AG09309 (cell line): ENCODE measurements at places on chromosomes 16 and 17.

GRCh38 chr16:29927070-29927905 is 1.3 kb upstream of the KCTD13 start:
- no peak for DNase-seq

DNA sequence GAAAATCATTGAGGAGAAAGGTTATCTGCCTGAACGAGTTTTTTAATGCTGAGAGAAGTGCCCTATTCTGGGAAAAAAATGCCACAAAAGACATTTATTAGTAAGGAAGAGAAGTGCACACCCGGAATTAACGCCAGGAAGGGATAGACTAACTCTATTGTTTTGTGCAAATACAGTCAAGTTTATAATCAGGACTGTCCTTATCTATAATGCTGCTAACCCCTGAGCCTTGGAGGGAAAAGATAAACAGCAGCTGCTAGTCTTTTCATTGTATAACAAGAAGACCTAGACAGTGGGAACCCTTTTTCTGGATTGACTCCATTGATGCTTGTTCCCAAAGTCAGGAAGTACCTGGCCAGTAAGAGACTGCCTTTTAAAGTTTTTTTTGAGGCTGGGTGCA is 26.5 kb downstream of the BCAS3 start:
- DNase-seq, result no peak

DNA sequence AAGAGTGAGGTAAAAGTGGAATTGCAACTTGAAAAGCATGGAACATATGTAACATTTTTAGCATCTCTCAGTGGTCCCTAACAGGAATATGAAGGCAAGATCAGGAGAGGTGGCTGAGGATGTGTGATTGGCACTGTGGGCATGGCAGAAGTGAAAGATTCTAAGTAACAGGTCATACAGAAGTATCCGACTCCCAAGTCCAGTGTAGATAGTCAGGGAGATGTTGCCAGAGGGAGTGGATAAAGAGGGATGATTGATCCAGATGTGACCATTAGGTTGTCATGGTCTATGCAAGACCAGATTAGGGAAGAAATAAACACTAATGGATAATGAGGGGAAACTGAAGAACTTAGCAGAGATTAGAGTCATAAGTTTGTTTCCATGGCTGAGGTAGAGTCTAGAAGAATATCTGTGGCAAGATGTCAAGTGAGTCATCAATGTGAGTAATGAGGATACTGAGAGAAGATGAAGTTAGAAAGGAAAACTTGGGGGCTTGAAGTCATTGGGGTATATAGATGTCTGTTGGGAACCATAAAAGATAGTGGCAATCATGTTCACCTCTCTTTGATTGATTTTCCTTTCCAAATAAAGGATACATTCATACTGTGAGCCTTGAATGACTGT is 23.9 kb upstream of the CAPNS2 start:
- DNase-seq, result no peak

DNA sequence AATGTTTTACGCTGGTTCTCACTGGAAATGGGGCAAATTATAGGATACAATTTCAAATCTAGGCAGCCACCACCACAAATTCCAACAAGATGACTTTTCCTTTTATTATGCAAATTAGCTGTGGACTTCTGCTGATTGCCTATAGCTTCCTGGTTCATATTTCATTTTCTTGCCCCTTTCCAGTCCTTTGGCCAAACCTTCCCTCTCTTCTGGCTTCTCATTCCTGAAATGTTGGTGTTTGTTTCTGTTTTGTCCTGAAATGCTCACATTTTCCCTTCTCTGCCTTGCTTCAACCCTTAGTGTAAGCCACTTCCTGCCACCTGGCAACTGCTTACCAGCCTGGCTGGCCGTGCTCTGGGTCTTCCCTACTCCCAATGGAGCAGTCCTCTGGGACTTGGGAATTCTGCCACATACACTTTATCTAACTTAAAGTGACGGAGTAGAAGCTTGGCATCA is 14.0 kb downstream of the PRSS54 start:
- DNase-seq, result no peak

DNA sequence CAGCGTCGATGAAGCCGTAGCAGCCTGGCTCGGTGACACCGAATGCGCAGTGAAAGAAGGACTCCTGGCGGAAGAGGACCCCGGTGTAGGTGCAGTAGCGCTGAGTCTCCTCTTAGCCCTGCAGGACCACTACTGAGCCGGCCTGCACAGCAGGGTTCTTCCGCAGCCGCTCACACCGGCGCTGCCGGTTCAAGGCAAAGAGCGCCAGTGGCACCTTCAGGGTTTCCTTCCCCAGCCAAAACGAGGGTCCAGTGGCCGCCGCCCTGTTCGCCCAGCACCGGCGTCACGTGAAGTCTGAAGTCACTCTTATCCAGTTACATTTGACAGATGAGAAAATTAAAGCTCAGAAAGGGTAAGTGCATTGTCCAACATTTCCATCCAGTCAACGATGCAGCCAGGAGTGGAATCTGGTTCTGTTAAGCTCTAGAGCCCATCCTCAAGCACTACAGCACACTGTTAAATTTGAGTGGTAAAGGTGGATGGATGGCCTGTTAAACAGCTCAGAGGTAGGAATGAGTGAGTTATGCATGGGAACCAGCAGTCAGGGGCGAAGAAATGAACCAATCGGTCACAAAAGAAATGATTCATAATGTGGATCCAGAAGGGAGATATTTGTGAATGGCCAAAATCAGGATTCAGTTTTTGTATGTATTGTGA is 50.2 kb upstream of the SMIM36 start:
- no peak for DNase-seq

GRCh38 chr17:79154446-79154845 is 79.8 kb downstream of the ENGASE start:
- DNase-seq, result no peak

DNA sequence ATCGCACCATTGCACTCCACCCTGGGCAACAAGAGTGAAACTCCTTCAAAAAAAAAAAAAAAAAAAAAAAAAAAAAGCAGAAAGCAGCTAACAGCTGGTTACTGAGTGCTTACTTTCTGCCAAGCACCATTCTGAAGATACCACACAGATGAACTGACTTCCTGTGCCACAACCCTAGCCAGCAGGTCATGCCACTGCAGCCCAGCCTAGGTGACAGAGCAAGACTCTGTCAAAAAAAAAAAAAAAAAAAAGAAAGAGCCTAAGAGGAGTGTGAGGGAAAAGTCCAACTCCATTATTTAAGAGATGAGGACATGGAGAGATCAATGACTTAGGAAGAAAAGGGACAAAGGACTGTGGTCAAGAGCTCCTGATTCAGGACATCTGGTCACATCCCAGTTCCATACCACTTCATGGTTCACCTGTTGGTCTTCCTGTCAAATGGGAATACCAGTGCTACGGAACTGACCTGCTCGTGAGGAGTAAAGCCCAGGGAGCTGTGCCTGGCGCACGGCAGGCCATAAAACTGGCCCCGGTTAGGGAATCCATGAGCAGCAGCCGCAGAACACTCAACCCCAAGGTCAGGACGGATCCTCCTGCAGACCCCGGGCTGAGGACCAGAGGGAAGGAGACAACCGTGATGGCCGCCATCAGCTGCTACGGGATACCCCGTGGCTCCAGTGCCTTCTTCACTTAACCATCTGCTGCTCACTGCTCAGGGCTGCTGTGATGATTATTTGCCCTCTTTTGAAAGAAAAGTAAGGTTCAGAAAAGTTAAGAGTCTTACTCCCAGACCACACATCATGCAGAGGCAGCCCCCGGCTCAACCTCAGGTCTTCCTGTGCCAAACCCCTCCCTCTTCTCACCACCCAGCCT is 950 bp downstream of the KLHDC4 start:
- no peak for DNase-seq

GRCh38 chr17:9645851-9646545 is 681 bp downstream of the USP43 start:
- DNase-seq, result no peak

DNA sequence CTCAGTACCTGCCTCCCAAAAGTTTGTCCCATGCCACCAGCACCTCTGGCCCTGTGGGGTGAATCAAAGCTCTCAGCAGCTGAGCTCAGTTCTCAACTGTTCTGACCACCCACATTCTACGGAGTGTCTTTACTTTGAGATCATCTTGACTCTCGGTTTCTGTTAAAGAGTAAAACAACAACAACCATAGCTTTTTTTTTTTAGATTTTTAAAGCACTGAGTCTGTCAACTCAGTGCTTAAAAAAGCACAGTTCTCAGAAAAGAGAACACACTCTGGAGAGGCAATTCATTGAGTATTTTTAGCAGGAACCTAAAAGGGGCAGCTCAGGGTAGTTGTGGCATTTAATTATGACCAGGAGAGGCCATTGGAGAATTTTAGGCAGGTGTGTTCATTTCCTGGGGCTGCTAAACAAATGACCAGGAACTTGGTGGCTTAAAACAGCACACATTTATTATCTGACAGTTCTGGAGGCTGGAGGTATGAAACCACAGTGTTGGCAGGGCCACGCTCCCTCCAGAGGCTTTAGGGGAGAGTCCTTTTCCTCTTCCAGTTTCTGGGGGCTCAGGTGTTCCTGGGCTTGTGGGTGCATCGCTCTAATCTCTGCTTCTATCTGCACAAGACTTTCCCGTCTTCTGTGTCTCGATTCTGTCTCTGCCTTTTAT is 6.7 kb upstream of the WFIKKN2 start:
- DNase-seq, result no peak

DNA sequence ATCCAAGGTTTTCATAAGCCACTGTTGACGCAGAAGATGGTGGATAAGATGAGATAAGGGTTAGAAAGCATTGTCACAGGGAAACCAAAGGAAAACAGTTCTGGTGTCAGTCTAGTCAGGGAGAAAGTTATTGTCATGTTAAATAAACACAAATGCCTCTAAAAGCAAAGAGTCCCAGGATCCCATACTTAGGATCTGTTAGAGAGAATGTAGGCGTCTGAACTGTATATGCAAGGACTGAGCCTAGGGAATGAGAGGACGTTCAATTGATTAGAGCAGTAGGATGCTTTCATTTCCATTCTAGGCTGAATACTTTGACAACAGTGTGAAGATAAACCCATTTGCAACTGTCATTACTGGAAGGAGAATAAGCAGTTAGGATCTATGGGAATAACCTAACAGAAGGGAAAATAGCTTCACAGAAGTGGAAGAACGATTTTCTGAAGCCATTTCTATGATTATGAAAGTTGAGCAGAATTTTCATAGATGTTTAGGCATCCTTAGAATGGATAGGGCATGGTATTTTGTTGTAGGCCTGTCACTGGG is 1149.1 kb upstream of the CDH8 start:
- no peak for DNase-seq

- no peak for DNase-seq
Observed at GRCh38 chr17:73630531-73630930, 13.7 kb downstream of the SDK2 start.

DNA sequence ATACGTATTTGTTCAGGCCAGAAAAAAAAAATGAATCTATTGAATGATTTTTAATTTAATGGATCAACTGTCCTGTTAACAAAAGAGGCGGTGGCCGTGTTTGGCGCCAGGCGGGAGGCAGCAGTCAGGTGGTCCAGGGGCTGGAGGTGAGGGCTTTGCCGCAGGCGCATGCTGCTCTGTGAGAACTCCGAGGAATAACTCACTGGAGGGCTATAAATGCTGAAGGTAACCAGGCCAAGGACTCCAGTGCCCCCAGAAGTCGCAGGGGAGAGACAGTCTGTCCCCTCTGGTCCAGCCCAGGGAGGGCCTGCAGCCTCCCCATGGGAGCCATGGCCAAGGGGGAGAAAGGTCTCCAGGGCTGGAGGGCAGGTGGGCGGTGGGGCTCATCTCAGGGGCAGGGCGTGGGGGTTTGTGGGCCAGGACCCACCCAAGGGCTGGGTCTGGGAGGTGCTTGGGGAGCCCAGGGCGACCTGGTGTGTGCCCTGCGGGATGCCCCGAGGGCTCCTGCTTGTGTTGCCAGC is 7.1 kb upstream of the BAHCC1 start:
- DNase-seq, result no peak

- DNase-seq, result no peak
Observed at GRCh38 chr16:4402439-4403132, 13.8 kb downstream of the CORO7 start.

- no peak for DNase-seq
Observed at GRCh38 chr17:2580151-2580550, 13.3 kb upstream of the PAFAH1B1 start.

- no peak for DNase-seq
Observed at GRCh38 chr17:33848433-33848832, 406.7 kb upstream of the CCL2 start.

DNA sequence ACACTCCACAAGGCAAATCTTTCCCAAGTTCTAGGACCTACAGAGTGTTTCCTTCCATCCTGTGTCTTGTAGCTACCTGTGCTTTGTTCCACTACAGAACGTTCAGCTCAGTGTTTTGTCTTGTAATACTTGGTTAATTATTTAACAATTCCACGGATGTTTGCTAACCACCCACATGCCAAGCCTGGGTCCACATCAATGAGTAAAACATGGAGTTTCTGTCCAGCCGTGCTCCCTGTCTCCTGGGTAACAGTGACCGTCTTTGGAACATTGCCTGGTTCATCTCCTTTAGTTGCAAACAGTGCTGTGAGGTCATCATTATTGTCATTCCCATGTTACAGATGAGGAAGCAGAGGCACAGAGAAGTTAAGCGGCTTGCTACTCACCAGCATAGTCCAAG is 41.3 kb downstream of the IRF8 start:
- DNase-seq, result no peak

DNA sequence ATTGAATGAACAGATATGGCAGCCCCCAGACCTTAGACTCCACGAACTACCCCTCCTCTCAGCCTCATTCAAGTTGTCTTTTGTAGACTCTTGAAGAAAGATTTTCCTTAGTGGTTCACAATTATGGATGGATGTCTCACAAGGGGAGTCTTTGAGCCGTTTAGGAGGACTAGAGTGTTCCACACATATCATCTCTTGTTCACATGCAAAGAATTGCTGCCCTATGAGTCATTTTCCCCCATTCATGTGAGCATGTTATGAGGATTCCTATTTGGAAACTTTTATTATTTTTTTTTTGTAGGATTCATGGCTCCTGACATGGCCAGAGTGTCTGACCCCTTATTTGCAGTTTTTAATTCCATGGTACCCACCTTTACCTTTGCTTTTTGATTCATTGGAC is 237.1 kb downstream of the SHISA9 start:
- no peak for DNase-seq

GRCh38 chr17:35809855-35810461 is 674 bp downstream of the TAF15 start:
- DNase-seq, result no peak

DNA sequence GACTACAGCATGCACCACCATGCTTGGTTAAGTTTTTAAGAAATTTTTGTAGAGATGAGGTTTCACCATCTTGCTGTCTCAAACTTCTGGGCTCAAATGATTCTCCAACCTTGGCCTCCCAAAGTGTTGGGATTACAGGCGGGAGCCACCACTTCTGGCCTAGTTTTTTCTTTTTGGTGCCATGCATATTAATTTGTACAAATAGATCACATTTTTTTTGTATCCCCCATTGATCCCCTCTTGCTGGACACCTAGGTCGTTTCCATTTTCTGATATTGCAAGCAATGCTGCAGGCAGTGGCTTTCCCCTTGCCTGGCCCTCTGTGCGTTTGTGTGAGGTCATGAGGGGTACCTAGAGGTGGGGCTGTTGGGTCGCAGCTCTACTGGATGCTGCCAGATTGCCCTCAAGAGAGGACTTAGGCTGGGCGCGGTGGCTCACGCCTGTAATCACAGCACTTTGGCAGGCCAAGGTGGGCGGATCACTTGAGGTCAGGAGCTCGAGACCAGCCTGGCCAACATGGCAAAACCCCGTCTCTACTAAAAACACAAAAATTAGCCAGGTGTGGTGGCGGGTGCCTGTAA is 23.8 kb downstream of the RAP1GAP2 start:
- no peak for DNase-seq
